SJCRH30 (cell line): ENCODE measurements at places on chromosomes 5 and 9. TPM values are rescaled to one million over a fixed set of nuclear protein-coding genes. Genes with fewer than 3 reads are reported as not detected.
A peak's percentile ranks its signal among the peaks of the same experiment; 100 is the strongest.

DNA sequence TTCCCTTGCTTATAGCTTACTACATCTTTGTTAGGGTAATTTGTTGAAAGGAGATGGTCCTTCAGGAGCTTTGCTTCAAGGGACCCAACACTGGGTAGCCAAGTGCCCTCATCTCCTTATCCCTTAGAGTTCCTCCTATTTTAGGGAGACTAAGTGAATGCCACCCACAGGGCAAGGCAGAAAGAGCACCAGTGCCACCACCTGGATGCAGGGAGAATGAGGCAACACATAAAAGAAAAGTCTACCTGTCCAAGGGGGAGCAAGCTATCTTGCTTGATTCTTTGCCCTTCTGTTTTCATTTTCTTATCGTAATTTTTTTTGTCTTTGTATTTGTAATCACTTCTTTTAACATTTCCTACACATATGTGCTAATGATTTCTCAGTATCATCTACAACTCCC lies 205.5 kb downstream of the NPR3 start:
- peak; percentile 55 for DNase-seq
- H3K36me3 ChIP-seq: no peaks in the 10 kb centered on the region
- no peaks in the 10 kb centered on the region for H3K27me3 ChIP-seq
- H3K4me3 ChIP-seq: no peak overlapping the region
- H3K27ac ChIP-seq: no peak overlapping the region
- H3K4me1 ChIP-seq: no peaks in the 10 kb centered on the region

The CFAP157 gene
- total RNA-seq: not detected in 2 replicates

The RNF183 gene
- 0.05 TPM in 1 of 2 replicates, not detected in the other for total RNA-seq

DNA sequence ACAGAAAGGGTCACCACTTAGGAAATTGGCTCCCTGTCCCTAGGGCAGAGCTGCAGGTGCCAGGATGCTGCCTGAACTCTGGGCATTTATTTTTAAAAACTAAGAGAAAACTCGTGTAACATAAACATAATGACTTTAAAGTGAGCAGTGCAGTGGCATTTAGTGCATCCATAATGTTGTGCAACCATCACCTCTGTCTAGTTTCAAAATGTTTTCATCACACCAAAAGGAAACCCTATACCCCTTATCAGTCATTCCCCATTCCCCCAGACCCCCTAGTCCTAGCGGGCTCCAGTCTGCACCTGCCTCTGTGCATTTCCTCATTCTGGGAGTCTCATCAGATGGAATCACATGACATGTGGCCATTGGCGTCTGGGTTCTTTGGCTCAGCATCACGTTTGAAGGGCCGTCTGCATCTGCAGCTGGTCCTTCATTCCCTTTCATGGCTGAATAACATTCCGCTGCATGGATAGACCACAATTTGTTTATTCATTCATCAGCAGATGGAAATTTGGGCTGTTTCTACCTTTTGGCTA lies 55.8 kb downstream of the NSG2 start:
- H3K27ac ChIP-seq: no peak overlapping the region
- H3K4me1 ChIP-seq: no peaks in the 10 kb centered on the region
- H3K36me3 ChIP-seq: no peaks in the 10 kb centered on the region
- H3K4me3 ChIP-seq: no peak overlapping the region
- DNase-seq: peak; percentile 6

The LOX gene
- total RNA-seq: 1.7 and 2.3 TPM in 2 replicates

DNA sequence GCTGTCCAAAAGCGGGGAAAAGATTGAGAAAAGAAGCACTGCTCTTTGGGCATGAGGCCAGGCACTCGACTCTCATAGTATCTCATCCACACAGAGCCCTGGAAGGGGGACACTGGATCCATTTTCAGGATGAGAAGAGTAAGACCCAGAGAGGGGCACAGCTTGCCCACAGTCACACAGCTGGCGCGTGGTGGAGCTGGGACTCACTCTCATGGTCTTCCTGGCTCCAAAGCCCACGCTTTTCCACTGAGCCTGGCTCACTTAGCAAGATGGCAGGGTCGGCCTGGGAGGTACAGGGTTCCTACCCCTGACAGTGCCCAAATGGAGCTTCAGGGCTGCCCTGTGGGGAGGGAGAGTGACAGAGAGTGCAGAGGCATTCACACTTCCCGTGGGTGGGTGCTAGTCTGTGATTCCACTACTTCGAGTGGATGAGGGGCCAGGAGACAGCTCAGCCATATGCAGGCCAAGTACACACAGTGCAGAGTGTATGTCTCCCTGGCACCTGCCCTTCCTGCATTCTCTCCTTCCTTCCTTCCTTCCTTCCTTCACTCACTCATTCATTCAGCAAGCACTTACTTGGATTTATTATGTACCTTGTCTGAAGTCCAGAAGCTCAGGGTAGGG lies 18.3 kb upstream of the IGFBPL1 start:
- no peaks in the 10 kb centered on the region for H3K4me1 ChIP-seq
- H3K27ac ChIP-seq: no peak overlapping the region
- no peak overlapping the region for H3K4me3 ChIP-seq
- DNase-seq: no peak
- no peaks in the 10 kb centered on the region for H3K36me3 ChIP-seq

GRCh38 chr9:38681747-38682227 lies 38.1 kb downstream of the FAM240B start:
- no peaks in the 10 kb centered on the region for H3K27me3 ChIP-seq
- DNase-seq: peak; percentile 74
- no peaks in the 10 kb centered on the region for H3K36me3 ChIP-seq
- H3K4me1 ChIP-seq: peaks cover 51% of the 10 kb centered on the region

GRCh38 chr9:113546566-113546965 lies 83.0 kb downstream of the RGS3 start:
- H3K27me3 ChIP-seq: no peaks in the 10 kb centered on the region
- H3K4me3 ChIP-seq: no peak overlapping the region
- peaks cover 32% of the 10 kb centered on the region for H3K4me1 ChIP-seq
- H3K27ac ChIP-seq: no peak overlapping the region; the same call in 1 of the 2 replicates
- H3K36me3 ChIP-seq: no peaks in the 10 kb centered on the region
- DNase-seq: no peak

The RNF180 gene
- total RNA-seq: 0.41 and 0.65 TPM in 2 replicates

DNA sequence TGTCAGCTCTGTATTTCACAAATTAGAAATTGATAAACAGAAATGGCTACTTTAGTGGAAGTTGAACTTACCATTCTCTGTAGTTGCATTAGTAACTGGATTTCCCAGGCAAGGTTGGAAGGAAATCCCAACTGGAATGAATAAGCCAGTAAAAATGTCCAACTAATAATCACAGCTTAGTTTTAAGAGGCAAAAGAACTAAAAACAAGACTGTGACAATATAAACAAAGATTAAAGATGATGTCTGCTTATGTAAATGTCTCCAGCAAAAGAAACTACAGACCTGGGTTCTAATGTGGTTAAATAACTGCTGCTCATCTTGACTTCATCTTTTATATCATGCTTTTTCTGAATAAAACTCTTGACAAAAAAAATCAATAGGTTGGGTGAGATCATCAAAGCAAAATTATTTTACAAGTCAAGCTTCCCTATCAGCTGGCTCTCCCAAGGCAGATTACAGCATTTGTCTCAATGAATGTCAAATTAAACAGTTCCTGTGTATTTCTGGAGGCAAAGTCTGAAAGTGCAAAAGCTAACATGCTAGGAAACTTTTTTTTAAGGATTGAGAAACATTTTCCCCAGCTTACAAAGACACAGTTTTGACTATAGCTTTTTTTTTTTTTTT lies 62.3 kb upstream of the HMHB1 start:
- no peaks in the 10 kb centered on the region for H3K4me1 ChIP-seq
- no peaks in the 10 kb centered on the region for H3K36me3 ChIP-seq
- H3K4me3 ChIP-seq: no peak overlapping the region
- no peak overlapping the region for H3K27ac ChIP-seq

- H3K36me3 ChIP-seq: no peaks in the 10 kb centered on the region
- H3K27ac ChIP-seq: no peak overlapping the region
- H3K4me1 ChIP-seq: no peaks in the 10 kb centered on the region
- no peaks in the 10 kb centered on the region for H3K27me3 ChIP-seq
- DNase-seq: no peak
- no peak overlapping the region for H3K4me3 ChIP-seq
Measured at GRCh38 chr5:65478336-65478735, 3.4 kb downstream of the ADAMTS6 start.

The WDR38 gene
- total RNA-seq: not detected in 2 replicates

GRCh38 chr5:141039061-141039460 lies 12.1 kb upstream of the PCDHB1 start:
- H3K36me3 ChIP-seq: no peaks in the 10 kb centered on the region
- no peak overlapping the region for H3K27ac ChIP-seq
- no peaks in the 10 kb centered on the region for H3K27me3 ChIP-seq
- no peak overlapping the region for H3K4me3 ChIP-seq
- H3K4me1 ChIP-seq: no peaks in the 10 kb centered on the region

DNA sequence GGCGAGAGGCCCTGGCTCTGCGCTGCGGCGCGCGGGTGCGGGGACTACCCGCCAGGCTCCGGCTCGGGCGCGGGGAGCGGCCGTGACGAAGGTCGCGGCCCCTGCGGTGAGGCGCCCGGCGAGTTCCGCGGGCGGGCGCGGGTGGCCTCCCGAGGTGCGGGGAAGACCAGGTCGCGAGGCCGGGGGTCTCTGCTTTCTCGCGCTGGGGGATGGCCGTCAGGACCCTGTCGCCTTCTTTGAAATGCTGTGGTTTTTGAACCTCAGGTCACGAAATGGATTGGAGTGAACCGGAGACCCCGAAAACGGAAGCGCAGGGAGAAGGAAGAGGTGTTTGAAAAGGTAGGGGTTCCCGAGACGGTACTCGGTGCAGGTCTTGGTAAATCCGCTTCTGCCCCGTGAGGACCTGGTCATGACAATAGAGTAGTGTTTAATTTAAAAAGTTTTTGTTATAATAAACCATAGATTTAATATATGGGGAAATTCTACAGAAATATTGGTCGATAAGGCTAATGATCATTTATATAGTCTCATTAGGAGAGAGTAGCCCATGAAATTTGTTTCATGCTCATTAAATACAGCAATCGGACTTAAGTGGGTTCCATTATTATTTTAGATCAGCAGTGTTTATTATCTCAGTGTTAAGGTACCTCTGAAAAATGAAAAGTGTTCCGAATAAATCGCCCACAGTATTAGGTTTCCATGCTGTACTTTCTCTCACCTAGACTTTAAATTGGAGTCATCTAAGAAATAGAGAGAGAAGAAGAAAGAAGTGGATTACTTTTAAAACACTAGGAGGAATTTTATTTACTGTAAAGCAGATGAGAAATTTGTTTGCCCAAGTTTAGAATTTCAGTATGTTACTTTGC lies 279.0 kb downstream of the AOPEP start:
- peak overlapping the region; percentile 97 for H3K4me3 ChIP-seq
- DNase-seq: peak; percentile 58
- H3K27ac ChIP-seq: peak overlapping the region; percentile 71
- peaks cover 31% of the 10 kb centered on the region for H3K36me3 ChIP-seq
- H3K4me1 ChIP-seq: peaks cover 17% of the 10 kb centered on the region

The LIFR gene
- total RNA-seq: 27.4 and 30.6 TPM in 2 replicates

DNA sequence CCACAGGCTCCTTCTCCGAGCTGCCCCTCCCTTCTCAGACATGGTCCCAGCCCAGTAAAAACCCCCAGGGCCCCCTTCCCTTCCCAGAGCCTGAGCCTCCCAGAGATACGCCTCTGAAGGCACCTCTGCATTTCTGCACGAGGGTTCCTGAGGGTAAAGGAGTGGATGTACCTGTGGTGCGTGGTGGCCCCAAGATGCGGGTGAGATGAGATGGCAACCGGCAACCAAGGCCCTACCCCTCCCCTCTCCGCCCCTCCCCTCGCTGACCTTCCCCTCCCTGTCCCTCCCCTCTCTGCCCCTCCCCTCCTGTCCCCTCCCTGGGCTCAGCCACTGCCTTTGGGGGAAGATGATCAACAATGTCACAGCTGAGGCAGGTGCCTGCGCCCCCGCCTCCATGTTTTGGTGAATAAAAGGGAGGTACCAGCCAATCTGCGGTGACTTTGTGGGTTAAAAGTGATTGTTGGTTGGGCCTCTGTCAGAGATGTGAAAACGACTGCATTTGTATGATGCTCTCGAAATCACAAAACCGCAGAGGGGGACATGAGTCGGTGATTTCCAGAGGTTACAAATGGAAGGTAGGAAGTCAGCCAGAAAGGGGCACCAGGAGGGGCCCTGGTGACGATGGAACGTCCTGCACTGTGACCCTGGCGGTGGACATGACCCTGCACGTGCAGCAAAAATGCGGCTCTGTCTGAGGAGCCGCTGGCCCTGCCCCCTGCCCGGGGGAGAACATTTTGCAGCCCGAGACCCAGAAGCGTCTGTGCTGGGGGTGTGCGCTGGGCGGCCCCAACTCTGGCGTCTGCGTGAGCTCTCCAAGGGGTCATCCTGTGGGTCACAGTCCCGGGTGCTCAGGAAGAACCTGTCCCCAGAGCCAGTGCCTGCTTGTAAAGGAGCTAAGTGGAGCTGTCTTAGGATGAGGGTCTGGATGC lies 3.7 kb downstream of the LCN9 start:
- DNase-seq: no peak
- peaks cover 19% of the 10 kb centered on the region; the same call in 1 of the 2 replicates for H3K27me3 ChIP-seq
- peaks cover 11% of the 10 kb centered on the region; the same call in 1 of the 2 replicates for H3K4me1 ChIP-seq
- no peak overlapping the region for H3K27ac ChIP-seq
- no peak overlapping the region for H3K4me3 ChIP-seq

GRCh38 chr5:91499943-91500531 lies 116.9 kb upstream of the ARRDC3 start:
- no peak overlapping the region for H3K27ac ChIP-seq
- H3K36me3 ChIP-seq: no peaks in the 10 kb centered on the region
- no peak for DNase-seq
- no peaks in the 10 kb centered on the region for H3K4me1 ChIP-seq
- H3K27me3 ChIP-seq: no peaks in the 10 kb centered on the region

- H3K4me3 ChIP-seq: no peak overlapping the region
- no peak for DNase-seq
- no peaks in the 10 kb centered on the region for H3K36me3 ChIP-seq
- no peaks in the 10 kb centered on the region for H3K27me3 ChIP-seq
- no peak overlapping the region for H3K27ac ChIP-seq
- no peaks in the 10 kb centered on the region for H3K4me1 ChIP-seq
Measured at GRCh38 chr5:171127314-171127713, 181.7 kb upstream of the TLX3 start.

GRCh38 chr5:6542421-6543345 lies 90.2 kb downstream of the NSUN2 start:
- no peak for DNase-seq
- H3K27ac ChIP-seq: no peak overlapping the region
- H3K36me3 ChIP-seq: no peaks in the 10 kb centered on the region

DNA sequence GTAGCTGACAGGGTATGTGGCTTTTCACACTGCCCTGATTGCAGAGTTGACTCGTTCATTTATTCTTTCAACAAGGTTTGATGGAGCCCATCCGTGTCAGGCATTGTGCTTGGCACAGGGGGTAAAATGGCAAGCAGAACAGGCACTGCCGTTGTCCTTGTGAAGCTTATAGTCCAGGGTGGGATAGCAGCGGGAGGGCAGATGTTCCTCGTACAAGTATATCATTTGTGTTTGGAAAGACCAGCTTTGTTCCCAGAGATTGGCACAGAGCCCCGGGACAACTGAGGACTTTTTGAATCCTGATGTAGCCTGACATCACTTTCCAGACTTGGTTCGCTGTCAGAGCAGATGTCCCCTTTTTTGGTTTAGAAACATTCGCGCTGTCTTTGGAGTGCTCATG lies 50.9 kb downstream of the MVB12B start:
- no peak overlapping the region for H3K27ac ChIP-seq
- no peak overlapping the region for H3K4me3 ChIP-seq
- 0 out of 2 replicates have a peak, but pooled peaks cover 8% of the 10 kb centered on the region for H3K36me3 ChIP-seq
- no peak for DNase-seq
- peaks cover 42% of the 10 kb centered on the region for H3K4me1 ChIP-seq
- no peaks in the 10 kb centered on the region for H3K27me3 ChIP-seq

The PCDHB14 gene
- 10.9 and 11.2 TPM in 2 replicates for total RNA-seq

The PCDHGB6 gene
- total RNA-seq: 1.4 and 2.6 TPM in 2 replicates

The PCDHB2 gene
- 24.4 and 24.6 TPM in 2 replicates for total RNA-seq
